ENCODE measurements at places on chromosomes 1 and 21.

DNA sequence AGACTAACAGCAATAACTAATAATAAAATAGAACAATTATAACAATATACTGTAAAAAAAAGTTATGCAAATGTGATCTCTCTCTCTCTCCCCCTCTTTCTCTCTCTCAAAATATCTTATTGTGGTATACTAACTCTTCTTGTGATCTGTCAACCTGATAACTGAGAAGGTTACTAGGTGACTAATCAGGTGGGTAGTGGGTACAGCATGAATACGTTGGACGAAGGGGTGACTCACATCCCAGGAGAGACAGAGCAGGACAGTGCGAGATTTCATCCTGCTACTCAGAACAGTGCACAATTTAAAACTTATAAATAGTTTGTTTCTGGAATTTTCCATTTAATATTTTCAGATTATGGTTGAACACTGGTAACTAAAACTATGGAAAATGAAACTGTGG lies 257.5 kb downstream of the LRRC40 start:
- no peak for DNase-seq

- peak; percentile 55 for DNase-seq
Observed at GRCh38 chr1:222618880-222619596, 1.1 kb downstream of the MIA3 start.

DNA sequence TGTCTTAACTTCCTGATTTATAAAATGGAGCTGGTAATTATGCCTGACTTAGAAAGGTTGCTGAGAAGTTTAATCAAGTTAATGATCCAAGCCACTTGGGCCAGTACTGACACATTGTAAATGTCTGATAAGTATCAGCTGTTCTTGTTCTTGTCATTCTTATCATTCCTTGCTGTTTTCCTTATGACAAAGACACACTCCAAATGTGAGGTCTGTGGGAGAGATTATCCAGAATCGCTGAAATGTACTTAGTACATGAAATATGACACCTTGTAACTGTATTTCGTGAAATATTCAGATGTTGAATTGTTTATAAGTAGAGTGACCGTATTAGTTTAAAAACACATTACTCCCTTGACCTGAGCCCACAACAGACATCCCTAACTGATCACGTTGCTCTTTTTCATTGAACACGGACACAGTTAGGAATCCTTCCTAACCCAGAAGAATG lies 6.1 kb downstream of the AADACL4 start:
- DNase-seq: no peak

GRCh38 chr1:2269193-2269921 lies 41.2 kb downstream of the SKI start:
- no peak for DNase-seq

- DNase-seq: no peak
Observed at GRCh38 chr1:67580691-67581403, 104.2 kb upstream of the GADD45A start.

- no peak for DNase-seq
Observed at GRCh38 chr21:26506956-26507355, 66.1 kb downstream of the CYYR1 start.

- DNase-seq: peak; percentile 48
Observed at GRCh38 chr1:205680073-205680851, at the start of gene SLC45A3. Gene SLC45A3 (minus strand): TSS chr1:205680509. CDS start chr1:205664656, 15,853 bp downstream.

GRCh38 chr1:212488436-212489283 lies 55.9 kb downstream of the NENF start:
- no peak for DNase-seq

- DNase-seq: no peak
Observed at GRCh38 chr1:192735298-192735915, 73.4 kb upstream of the RGS2 start.

- DNase-seq: no peak
Observed at GRCh38 chr1:196690582-196690981, 38.7 kb downstream of the CFH start.

DNA sequence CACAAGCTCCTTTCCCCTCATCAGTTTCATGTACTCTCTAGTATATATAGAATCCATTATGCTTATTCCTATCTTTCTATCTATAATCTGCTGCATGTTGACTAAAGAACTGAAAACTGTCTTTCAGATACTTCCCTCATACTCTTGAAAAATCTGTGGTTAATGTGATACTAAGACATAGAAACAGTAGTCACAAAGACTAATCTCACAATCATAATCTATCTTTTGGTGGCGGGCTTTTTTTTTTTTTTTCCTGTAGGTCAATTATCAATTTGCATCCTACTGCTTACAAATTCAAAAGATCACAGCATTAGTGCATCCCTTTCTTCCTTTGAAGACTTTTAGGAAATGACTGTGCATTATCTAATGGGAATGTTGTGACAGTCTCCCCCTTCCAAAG lies 4.7 kb downstream of the UBR4 start:
- DNase-seq: no peak

- no peak for DNase-seq
Observed at GRCh38 chr1:40710581-40711315, 19.2 kb downstream of the NFYC start.

- DNase-seq: no peak
Observed at GRCh38 chr1:201259476-201260235, 23.6 kb upstream of the PKP1 start.

- DNase-seq: no peak
Observed at GRCh38 chr1:162168261-162168660, 98.8 kb downstream of the NOS1AP start.

DNA sequence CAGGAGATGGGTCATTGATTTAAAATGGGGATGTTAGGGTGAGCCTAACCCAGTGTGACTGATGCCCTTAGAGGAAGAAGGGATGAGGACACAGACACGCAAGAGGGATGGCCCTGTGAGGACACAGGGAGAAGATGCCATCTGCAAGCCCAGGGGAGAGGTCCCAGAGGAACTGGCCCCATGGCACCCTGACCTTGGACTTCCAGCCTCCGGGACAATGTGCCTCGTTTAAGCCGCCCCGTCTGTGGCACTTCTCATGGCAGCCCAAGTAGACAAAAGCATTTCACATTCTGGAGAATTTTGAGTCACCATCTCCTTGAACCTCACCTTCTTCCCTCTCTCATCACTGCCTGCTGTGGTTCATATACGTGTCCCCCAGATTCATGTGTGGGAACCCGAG lies 20.1 kb upstream of the PCBP3 start:
- no peak for DNase-seq

DNA sequence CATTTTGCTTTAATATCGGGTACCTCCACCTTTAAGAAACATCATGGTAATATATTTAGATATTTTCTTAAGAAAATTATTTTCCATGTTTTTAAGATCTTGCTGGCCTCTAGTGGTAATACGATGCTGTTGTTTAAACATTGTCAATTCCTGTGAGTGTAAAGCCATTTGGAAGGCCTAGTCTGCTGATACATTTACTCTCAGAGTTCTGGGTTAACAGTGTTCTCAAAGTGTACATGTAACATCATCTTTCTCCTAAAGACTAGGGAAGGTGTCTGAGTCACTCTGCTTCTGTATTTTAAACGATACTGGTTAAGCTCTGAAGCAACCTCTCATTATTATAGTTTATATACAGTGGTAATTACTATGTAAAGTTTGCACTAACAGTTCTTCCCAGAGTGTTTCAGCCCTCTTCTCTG lies 189.1 kb downstream of the RASAL2 start:
- no peak for DNase-seq

DNA sequence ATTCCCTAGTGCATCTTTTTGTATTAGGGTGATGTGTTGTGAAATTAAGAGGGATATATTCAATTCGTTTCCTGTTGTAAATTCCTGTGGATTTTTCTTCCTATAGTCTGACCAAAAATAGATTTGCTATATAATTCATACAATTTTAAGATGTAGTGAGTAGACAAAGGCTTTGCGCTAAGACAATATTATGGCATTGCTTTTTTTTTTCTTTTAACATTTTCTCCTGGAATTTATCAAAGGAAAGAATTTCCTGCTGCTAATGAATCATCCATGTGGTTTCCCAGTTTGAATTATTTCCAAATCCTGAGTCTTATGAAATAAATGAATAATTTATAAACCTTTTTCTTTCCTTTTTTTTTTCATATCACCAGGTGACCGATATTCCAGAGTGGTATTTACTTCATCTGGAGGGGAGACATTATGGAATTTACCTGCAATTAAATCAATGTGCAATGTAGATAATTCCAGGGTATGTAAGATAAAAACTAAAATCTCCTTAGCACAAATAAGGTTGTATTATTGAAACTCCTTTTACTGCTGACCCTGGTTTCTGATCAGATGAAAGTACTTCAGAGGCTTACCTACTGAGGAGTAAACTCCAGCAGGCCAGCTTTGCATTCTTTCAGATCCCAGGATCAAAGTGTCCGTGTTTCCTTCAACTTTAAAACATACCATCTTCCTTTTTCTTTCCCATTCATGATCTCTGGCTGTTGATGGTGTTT lies 148.4 kb downstream of the TLR5 start:
- DNase-seq: no peak

DNA sequence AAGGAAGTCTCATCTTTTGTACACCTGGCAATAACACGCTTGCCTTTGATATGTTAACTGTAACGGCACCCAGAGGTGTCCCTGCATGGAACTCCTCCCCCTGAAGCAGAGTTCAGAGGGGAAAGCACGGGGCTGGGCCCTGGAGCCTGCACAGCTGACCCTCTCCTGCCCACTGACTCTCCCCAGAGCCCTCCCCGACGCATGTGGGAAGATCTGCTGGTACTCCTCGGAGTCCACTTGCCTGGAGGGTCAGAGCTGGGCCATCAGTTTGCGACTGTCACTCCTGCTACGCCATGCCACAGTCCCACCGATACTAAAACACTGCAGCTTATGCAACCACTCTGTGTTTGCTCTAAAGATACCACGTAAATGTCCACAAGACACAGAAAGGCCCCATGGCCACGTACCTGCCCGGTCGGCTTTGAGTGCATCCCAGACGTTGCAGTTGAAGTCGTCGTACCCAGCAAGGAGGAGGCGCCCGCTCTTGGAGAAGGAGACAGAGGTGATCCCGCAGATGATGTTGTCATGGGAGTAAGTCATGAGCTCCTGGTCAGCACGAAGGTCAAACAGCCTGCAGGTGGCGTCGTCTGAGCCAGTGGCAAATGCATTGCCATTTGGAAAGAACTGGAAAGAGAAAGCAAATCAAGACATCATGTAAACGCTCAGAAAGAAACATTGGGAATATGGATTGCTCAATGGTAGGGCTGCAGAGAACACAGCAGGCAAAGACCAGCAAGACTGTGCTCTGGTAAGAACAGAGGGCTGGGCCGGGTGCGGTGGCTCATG lies 10.6 kb upstream of the NADK start:
- DNase-seq: no peak

GRCh38 chr1:229124116-229124515 lies 146.8 kb upstream of the RAB4A start:
- no peak for DNase-seq

- DNase-seq: no peak
Observed at GRCh38 chr1:180954801-180955165, 42.1 kb downstream of the KIAA1614 start.

DNA sequence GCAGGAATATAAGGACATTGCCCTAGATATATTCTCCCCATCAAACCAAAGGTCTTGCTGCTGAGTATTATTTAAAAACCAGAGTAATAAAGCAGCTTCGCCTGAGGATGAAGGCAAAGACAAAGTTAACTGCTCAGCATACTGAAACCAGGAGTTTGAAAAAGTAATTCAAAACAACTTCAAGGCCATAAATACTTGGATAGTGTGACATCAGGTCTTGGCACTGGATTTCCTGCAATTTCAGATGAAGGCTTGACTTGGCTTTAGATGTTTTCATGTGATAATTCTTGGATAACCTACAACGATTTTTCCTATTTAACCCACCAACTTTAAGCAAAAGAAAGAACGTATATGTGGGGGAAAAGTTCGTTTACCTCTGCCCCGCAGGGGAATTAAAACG lies 10.6 kb downstream of the SOD1 start:
- DNase-seq: no peak

- no peak for DNase-seq
Observed at GRCh38 chr1:9592510-9593075, 3.9 kb downstream of the TMEM201 start.

GRCh38 chr1:55316502-55316901 lies 101.3 kb upstream of the USP24 start:
- no peak for DNase-seq

DNA sequence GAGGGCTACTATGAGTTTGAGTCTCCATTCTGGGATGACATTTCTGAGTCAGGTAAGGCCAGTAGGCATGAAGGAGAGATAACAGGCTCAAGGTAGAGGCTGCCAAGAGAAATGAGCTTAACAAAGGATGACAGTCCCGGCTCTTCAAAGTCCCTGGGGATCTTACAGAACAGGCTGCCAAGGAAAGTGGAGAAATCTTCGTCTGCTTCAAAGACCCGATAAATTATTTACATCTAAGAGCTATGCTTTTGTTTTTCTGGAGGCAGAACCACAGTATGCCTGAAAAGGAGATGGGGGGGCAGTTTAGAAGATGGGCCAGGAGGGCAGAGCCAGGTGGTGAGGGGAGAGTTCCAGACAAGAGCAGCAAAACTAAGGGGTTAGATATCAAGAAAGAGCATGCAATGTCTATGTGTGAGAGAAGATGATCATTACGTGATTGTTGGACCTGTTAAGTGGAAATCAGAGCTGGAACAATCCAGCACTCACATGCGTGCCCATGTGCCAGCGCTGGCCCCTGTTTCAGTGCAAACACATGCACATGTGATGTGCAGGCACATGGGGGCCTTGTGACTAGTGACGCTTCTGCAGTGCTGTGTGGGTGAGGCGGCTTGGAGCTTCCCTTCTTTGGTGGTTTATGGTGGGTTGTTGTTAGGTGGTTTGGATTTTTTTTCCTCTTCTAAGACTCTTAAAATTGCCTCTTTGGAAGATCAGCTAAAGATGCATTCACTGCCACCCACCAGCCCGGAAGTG lies 25.7 kb downstream of the CAMK1G start:
- DNase-seq: peak; percentile 83

GRCh38 chr1:53543778-53544695 lies 84.8 kb downstream of the DMRTB1 start:
- DNase-seq: peak; percentile 28

Data from dorsolateral prefrontal cortex (tissue), 122 donors.